ENCODE measurements at places on chromosomes 13 and 19.

- DNase-seq: peak; percentile 63
These were observed 10.4 kb downstream of the GJB2 start for GRCh38 chr13:20182231-20182846.

- DNase-seq: no peak
These were observed 150.1 kb downstream of the OXGR1 start for GRCh38 chr13:96844195-96844594.

DNA sequence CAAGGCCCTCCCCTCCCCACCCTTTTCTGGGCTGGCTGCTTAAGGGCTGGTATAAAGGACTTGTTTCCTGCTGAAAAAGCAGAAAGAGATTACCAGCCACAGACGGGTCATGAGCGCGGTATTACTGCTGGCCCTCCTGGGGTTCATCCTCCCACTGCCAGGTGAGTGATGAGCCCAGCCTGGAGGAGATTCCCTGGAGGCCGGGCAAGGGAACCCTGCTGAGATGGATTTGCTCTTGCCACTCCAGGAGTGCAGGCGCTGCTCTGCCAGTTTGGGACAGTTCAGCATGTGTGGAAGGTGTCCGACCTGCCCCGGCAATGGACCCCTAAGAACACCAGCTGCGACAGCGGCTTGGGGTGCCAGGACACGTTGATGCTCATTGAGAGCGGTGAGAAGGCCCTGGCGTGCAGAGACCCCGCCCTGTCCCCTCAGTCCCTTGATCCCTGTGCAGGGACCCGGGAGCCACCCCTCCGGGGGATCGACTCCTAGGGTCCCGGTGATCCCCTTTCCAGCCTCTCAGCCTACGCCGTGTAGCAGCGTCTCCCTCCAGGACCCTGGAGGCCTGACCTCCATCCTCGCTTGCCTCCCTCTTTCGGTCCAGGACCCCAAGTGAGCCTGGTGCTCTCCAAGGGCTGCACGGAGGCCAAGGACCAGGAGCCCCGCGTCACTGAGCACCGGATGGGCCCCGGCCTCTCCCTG lies at the start of gene CD177:
CD177 (plus strand) TSS at position 81 of the 699 bp plus-strand sequence; CDS start at position 110, 29 bp downstream.
- DNase-seq: no peak

- DNase-seq: peak; percentile 87
These were observed 3.9 kb upstream of the NCAN start for GRCh38 chr19:19207637-19208572.

All from spinal cord (tissue), 10 donors.